ENCODE measurements at places on chromosomes 1 and 21.

DNA sequence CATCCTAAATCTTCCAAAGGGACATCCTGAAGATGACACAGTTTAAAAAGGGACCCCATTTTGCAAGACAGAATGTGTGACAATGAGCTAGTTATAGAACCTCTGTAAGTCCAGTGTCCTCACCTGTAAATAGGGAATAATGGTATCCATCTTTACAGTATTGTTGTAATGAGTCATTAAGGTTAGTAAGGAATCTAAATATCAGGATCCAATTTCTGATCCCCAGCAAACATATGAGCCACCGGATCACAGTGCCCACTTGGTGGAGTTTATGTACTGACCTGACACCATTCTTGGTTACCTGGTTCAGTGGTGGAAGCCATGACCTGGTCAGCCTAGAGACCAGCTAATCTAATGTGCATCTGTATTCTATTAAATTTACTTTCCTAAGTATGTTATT lies 47.9 kb upstream of the TSPAN2 start:
- DNase-seq, result no peak

GRCh38 chr1:245802941-245803665 lies 648.3 kb downstream of the KIF26B start:
- no peak for DNase-seq

- no peak for DNase-seq
These were observed 89.5 kb upstream of the PLXNA2 start for GRCh38 chr1:208333676-208334075.

GRCh38 chr1:154622503-154623039 lies 14.6 kb upstream of the ADAR start:
- no peak for DNase-seq

- DNase-seq, result no peak
These were observed 224.2 kb upstream of the JUN start for GRCh38 chr1:59007820-59008598.

- peak; percentile 83 for DNase-seq
These were observed 736 bp downstream of the KCNC4 start for GRCh38 chr1:110210604-110211495.

DNA sequence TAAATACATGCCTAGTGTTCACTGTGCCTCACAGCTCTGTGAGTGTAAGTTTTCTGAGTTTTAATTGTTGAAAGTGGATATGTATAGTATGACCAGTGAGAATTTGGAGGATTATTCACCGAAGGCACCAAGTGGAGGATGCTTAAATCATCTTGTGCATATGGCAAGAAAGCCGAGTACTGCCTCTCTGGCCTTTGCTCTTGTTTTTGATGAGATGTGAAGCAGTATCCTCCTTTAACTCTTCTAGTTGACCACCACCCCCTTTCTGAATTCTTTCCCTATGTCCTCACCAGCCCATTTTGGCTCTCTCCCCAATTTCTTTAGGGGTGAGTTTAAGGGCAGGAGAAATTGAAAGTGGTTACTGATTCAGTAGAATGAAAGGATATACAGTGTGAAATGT lies 130.4 kb downstream of the SYT2 start:
- no peak for DNase-seq

DNA sequence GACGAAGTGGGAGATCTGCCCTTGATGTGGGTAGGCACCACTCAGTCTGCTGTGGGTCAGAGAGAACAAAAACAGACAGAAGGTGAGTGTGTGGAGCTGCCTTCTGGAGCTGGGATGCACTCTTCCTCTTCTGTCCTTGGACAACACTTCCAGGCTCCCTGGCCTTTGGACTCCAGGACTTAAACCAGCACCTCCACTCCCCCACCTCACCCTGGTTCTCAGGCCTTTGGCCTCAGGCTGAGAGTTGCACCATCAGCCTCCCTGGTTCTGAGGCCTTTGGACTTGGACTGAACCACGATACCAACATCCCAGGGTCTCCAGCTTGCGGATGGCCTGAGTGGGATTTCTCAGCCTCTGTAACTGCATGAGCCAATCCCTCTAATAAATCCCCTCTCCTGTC lies 68.1 kb upstream of the STUM start:
- no peak for DNase-seq

DNA sequence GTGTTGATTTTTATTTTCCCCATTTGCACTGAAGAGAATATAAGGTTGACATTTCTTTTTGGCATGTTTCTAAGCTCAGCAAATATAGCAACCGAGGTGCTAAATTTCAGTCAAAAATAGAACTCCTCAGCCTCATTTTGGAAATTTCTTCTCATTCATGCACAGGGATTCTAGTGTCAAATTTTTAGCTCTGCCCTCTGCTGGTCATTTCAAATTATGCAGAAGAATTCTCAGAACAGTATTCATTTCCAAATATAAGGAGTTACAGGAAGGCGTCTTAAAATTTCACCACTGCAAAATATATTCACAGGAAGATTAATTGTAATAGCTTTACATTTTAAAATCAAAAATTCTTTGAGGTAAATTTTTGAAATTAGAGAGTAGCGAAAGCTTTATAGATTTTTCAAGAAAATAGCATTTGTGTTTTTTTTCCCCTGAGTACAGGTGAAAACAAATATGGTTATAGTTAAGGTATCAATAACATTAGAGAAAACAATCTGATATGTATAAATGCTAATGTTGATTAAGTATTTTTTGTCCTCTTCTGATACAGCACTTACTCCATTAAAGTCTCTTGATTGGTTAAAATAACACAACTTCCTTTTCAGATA lies 57.9 kb downstream of the FMN2 start:
- DNase-seq, result no peak

DNA sequence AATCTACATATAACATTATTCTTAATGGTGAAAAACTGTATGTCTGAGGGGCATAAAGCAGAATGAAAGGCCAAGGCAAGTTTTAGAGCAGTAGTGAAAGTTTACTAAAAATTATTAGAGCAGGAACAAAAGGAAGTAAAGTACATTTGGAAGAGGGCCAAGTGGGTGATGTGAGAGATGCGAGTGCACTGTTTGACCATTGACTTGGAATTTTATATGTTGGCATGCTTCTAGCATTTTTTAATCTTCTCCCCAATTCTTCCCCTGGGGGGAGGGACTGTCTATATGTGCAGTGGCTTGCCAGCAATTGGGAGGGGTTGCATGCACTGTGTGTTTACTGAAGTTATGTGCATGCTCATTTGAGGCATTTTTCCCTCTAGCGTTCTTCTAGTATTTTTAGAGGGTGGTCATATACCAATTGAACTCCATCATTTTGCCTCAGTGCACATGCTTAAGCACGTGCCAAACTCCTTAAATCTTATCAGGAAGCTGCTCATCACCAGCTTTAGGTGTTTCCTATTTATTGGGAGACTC lies 36.1 kb upstream of the SLC5A9 start:
- no peak for DNase-seq

DNA sequence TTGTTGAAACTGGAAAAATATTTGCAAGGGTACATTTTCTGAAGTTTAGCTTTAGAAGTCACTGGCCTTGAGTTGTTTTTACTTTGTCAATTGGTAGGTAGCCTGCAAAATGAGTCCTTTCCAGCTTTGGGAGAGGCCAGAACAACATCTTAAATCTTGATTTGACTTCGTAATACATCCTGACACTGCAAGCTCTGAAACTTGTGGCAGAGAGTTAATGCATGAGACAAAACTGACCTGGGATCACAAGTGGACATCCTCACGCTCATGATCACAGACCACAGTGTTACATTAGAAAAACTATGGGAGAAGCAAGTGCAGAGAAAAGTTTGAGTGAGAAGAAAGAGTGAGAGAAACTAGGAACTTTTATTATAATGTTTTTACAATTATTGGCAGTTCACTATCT lies 550.9 kb downstream of the USP25 start:
- no peak for DNase-seq

DNA sequence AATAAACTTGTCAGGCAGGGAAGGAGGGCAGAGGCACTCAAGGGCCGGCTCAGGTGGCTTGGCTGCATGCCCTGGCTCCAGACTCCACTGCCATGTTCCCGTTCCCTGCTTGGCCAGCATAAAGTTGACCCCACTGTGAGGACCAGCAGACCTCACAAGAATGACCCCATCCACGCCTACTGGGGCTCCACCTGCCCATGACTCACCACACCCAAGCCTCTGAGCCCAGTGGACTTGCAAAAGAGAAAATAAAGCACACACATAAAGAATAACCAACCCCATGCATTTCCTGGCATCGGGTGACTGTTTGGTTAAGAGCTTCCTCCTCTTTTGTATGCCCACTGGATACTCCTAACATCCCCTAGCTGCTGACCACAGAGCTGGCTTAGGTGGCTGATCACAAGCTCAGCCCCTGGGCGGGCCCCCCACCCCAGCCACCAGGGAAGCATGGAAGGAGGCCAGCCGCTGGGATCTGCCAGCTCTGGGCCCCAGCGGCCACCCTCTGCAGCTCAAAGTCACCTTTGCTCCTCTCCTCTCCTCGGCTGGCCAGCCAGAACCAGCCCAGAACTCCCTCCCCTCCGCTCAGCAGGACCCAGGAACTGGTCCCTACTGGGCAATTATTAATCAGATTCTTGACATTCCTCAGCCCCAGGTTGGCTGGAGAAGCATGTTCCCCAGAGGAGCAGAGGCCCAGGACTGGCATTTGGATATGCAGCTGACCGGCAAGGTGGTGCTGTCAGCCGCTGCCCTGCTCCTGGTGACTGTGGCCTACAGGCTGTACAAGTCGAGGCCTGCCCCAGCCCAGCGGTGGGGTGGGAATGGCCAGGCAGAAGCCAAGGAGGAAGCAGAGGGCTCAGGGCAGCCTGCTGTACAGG lies at the start of gene KLHDC7A:
TSS of gene KLHDC7A (plus strand) at position 616 of the 875 bp plus-strand sequence. CDS start at position 668, 52 bp downstream.
- DNase-seq, result no peak
